CD4-positive, alpha-beta T cell treated with Interleukin-10 for 1 hour (primary cell): ENCODE measurements at places on chromosomes 16 and 17.

DNA sequence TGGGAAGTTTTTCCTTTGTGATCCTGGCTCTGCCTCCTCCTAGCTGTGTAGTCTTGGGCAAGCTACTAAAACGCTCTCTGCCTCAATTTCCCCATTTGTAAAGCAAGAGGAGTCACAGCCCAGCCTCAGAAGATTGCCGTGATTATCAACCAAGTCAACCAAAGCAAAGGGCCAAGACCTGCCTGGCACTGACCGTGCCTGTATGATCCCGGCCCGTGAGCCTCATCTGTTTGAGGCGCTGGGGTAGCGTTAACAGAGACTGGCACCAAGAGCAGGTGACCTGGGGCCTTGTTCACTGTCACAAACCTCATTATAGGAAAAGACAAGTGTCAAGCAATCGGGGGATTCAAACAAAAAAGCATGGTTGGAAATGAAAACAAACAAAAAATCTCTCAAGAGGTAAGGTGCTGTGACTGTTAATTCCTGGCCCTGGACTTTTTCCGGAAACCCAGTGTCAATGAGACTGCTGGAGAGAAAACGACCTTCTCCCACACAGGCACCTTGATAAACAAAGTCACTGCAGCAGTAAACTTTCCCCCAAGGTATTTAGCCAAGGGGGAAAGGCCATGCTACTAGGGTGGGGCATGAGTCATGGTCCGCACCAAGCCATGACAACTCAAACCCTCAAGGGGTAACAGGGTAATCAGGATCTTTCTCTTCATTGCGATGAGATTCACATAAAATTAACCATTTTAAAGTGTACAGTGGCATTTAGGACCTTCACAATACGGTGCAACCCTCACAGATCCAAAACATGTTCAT is 5.4 kb downstream of the MEAK7 start:
- DNase-seq, result no peak

- no peak for DNase-seq
Measured at GRCh38 chr16:75558846-75559401, 2.9 kb upstream of the TMEM231 start.

DNA sequence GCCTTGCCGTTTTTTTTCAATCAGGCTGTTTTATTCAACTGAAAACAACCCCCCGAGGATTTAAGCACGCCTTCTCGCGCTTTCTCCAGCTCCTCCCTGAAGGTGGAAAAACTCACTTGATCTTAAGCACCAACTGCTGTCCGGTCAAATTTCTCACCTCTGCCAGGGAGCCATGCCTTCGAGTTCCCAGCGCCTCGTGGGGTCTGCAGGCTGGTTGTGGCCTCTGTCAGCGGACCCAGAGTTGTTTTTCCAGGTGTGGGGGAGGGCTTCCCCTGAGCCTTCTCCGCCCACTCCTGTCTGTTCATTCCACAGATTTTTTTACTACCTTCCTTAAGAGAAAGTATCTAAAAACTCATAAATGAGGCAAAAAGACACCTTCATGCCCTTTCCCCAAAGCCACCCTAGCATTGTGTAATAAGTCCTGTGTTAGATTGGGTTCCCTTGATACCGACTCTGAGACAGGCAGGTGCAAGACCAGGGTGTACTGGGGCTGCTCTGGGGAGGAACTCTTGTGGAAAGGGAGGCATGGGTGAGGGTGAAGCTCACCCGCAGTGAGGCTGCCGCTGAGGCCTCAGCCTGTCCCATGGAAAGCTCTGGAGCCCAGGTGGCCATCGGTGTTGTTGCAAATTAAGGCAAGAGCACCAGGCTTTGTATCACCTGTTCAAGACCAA is 101.6 kb downstream of the AXIN2 start:
- no peak for DNase-seq

GRCh38 chr17:3015890-3016289 is 47.5 kb downstream of the OR1D5 start:
- DNase-seq, result no peak

GRCh38 chr16:79651363-79651762 is 50.8 kb upstream of the MAF start:
- no peak for DNase-seq

- DNase-seq, result no peak
Measured at GRCh38 chr17:74795327-74796020, 19.3 kb upstream of the NAT9 start.

- no peak for DNase-seq
Measured at GRCh38 chr17:32927724-32928585, at the start of gene TMEM98. TSS of gene TMEM98 (plus strand) at chr17:32928153. CDS start at chr17:32931529, 3,376 bp downstream.

DNA sequence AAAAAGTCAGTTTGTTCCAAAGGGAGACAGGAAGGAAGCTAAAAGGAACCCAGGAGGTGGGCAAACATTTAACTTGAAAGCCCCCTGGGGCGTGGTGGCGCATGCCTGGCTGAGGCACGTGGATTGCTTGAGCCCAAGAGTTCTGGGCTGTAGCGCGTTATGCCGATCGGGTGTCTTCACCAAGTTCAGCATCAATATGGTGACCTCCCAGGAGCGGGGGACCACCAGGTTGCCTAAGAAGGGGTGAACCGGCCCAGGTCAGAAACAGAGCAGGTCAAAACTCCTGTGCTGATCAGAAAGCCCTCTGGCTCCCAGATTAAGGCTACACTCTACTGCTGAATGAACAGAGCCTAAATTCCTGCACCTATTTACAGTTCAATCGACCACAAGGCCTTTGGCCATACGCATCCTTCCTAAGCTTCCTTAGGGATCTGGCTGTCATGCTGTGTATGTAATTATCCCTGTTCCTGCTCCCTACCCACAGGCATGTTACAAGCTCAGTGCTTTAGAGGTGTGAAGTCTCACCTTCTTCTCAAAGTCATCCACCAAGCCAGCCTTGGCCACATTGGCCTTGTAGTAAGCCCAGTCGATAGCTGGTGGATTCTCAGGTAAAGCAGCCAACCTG is 5.0 kb downstream of the ATP5PD start:
- no peak for DNase-seq

- no peak for DNase-seq
Measured at GRCh38 chr17:63431939-63432804, 13.9 kb downstream of the CYB561 start.

- no peak for DNase-seq
Measured at GRCh38 chr17:69047368-69048263, 13.1 kb downstream of the ABCA9 start.

DNA sequence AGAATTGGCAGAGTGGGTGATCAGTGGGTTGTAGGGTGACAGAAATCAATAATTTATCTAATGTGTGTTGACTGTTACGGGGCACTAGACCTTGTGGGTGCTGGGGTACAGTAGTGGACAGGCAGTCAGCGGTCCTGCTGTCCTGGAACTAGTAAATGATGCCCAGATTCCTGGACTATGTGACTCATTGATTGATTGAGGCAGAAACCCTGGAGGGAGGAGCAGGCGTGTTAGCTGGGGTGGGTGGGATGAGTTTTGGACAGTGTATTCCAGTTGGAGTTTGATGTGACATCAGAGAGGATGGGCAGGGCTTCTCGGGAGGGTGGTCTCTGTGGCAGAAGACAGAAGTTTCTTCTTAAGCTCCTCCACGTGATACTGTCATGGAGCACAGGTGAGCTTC is 24.4 kb downstream of the PRMT7 start:
- DNase-seq, result no peak

GRCh38 chr16:8569650-8570346 is 20.5 kb downstream of the TMEM114 start:
- no peak for DNase-seq

DNA sequence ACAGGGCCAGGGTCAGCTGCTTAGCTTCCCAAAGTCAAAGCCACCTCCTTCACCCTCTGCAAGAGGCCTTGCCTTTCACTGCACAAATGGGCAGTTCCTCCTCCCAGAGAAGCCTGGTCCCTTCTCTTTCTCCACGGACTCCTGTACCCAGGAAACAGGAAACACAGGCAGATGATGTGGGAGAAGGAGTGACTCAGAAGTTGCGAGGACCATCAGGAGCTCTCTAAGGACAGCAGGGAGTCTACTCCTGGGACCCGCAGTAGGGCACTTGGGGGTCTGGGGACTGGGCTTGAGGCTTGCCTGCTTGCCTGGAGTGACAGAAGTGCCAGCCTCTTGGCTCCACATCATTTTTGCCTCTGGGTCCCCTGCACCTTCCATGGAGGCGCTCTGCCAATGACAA is 47.4 kb upstream of the KSR1 start:
- DNase-seq, result no peak

- DNase-seq, result peak; percentile 60
Measured at GRCh38 chr17:35947156-35947585, 3.7 kb upstream of the LYZL6 start.

GRCh38 chr17:71283486-71283885 is 837.3 kb upstream of the SOX9 start:
- DNase-seq, result no peak

DNA sequence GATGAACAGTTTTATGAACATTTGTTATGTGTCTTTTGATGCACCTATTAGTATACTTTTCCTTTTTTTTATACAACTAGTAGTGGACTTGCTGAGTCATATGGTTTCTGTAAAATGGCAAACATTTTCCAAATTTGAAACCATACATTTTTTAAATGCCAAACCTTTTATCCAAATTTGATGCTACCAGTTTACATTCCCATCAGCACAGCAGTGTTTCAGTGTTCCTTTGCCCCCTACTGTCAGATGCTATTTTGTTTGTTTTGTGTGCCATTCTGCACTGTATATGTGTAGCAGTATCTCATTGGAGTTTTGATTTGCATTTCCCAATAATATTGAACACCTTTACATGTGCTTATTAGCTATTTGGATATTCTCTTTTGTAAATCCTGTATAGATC is 219.4 kb downstream of the TANC2 start:
- no peak for DNase-seq

- DNase-seq, result no peak
Measured at GRCh38 chr17:29195465-29196081, 15.4 kb upstream of the MYO18A start.

DNA sequence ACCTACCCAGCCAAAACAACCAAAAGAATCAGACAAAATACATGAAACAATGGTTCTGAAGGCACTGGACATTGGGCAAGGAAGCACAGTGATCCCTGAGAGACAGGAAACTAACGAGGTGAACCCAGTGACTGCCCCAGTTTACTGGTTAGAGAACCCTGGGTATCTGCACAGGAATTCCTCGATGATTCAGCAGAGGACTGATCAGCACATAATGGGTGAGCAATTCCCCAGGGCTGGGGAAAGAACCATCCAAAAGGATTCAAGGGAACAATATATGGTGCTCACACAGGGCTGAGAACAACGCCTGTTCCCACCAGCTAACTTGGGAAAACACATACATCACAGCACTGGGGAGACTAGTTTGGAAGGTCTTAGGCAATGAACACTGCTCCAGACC is 167.2 kb downstream of the PARN start:
- no peak for DNase-seq

DNA sequence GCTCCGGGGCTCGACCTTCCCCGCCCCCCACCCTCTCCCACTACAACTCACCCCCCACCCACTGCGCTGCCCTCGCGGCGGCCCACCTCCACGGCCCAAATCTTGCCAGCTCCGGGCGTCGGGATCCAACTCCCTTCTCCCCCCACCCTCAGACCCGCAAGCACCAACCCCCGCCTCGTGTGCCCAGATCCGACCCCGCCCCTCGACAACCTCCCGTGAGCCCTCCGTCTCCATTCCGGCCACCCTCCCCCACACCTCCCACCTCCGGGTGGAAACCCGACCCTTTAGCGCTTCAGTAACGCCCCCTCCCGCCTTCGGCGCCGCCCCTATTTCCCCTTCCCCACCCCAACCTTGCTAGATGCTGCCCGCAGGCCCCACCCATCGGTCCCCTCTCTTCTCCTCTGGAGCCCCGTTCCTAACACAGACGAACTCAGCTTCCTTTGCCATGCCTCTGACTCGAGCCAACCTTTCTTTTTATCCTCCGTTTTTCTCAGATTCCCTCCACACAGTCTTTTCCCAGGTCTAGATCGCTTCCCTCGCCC is 717 bp downstream of the UBE2Z start:
- peak; percentile 92 for DNase-seq

DNA sequence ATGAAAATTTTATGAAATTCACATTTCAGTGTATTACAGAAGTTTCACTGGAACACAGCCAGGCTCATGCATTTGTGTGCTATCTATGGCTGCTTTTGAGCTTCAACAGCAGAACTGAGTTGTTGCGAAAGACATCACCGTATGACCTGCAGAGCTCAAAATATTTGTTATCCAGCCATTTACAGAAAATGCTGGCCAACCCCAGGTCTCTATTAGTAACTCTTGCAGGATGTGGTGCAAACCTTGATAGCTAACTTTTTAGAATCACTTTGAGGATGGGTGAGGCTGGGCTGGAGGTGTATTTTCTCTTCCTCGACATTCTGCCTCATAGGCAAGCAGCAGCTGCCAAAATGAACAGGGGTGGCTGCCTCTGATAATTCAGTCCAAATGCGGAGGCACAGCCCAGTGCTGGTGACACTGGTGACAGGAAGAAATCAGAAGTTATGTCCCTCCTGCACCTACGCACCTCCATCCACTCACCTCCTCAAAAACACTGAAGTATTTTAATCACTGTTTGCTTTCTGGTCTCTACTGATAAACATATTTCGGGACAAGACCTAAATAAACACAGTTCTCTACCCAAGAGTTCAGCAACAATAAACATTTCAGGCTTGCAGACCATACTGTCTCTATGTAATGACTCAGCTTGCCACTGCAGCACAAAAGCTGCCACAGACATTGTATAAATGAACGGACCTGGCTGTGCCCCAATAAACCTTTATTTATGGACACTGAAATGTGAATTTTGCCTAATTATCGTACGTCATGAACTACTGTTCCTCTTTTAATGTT is 28.5 kb downstream of the ARHGAP17 start:
- DNase-seq, result no peak

GRCh38 chr17:48601539-48602425 is 3.0 kb downstream of the HOXB6 start:
- no peak for DNase-seq

DNA sequence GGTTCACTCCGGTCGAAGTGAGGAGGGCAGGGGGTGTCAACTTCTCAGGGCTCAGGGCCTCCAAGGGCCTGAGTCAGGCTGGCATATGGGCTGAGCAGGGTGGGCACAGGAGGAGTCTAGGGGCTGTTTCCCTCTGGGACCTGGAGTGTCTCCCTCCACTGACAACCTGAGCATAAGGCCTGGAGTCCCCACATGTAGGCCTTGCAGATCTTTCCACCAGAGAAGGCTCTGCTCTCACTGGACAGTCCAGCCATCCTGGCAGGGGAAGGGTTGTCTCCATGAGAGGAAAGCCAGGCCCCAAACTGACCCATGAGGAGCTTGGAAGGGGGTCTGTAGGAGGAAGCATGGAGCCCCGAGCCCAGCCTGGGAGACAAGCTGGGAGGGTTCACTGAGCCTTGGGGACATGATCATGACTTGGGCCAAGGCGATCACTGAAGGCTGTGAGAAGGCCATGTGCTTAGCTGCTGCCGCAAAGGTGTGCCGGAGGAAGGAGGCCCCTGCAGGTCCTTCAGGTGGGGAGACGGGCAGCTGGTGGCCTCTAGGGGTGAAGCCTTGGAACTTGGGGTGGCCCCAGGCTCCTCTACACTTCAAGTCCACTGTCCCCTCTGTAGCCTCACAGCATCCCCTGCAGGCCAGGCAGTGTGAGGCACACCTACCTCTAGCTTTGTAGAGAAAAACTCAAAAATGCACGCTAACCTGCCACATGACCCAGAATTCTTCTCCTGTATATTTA is 9.9 kb downstream of the CMTM2 start:
- DNase-seq, result peak; percentile 80
